Mononuclear cell (primary cell): ENCODE measurements at places on chromosomes 3 and 15. TPM values are rescaled to one million over a fixed set of nuclear protein-coding genes. Genes with fewer than 3 reads are reported as not detected.

The GXYLT2 gene
- 0.21 TPM for total RNA-seq

The MYRIP gene
- not detected for total RNA-seq

The MINAR1 gene
- total RNA-seq: 0.42 TPM

The ITIH4 gene
- total RNA-seq: 10.9 TPM

The ZNF385D gene
- 0.21 TPM for total RNA-seq

The NLGN1 gene
- 0.10 TPM for total RNA-seq

The MFAP1 gene
- total RNA-seq: 10.5 TPM

The NTRK3 gene
- under 0.01 TPM for total RNA-seq

The CORO2B gene
- 0.10 TPM for total RNA-seq

The RBPMS2 gene
- 0.10 TPM for total RNA-seq

The SEMA6D gene
- under 0.01 TPM for total RNA-seq

The DPPA2 gene
- not detected for total RNA-seq

The GPR156 gene
- total RNA-seq: 0.42 TPM

The DNAH12 gene
- total RNA-seq: 0.63 TPM

The PRR20G gene
- not detected for total RNA-seq

The CLDN16 gene
- total RNA-seq: 0.10 TPM

The TBCCD1 gene
- total RNA-seq: 8.4 TPM

The THSD4 gene
- total RNA-seq: 0.10 TPM

The FETUB gene
- not detected for total RNA-seq

The ACTC1 gene
- not detected for total RNA-seq

The VGLL3 gene
- under 0.01 TPM for total RNA-seq

The SPRED1 gene
- total RNA-seq: 0.94 TPM

The PRICKLE2 gene
- 0.63 TPM for total RNA-seq

The NR2E3 gene
- not detected for total RNA-seq

The C15orf62 gene
- 0.73 TPM for total RNA-seq

The ERC2 gene
- 0.10 TPM for total RNA-seq

The PAK6 gene
- 0.42 TPM for total RNA-seq

The SLC28A1 gene
- not detected for total RNA-seq

The SLC51A gene
- total RNA-seq: 0.31 TPM
